Central memory CD4-positive, alpha-beta T cell (primary cell): ENCODE measurements at places on chromosomes 13 and 19.

DNA sequence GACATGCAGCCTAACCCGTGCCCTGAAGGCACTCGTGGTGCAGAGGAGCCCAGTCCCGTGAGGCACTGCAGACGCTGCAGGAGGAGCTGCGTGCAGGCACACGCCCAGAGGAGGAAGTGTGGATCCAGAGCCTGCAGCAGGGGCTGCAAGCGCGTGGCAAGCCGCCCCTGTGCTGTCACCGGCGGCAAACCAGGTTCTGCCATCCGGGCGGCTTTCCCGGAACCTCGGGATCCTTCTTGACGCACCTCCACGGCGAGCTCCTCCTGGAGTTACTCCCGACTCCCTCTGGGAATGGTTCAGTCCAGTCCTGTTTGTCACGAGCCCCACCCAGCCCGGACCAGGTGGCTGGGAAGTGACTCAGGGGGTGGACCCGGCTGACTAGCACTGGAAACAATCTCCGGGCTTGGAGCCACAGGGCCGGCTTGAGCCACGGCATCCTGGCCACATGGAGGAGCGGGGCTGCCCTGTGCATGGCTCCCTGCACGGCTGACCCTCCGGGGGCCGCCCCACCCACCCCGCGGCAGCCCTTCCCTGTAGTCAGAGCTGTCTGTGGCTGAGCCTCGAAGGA, 10.2 kb downstream of the DPP9 start:
- no peak for DNase-seq

DNA sequence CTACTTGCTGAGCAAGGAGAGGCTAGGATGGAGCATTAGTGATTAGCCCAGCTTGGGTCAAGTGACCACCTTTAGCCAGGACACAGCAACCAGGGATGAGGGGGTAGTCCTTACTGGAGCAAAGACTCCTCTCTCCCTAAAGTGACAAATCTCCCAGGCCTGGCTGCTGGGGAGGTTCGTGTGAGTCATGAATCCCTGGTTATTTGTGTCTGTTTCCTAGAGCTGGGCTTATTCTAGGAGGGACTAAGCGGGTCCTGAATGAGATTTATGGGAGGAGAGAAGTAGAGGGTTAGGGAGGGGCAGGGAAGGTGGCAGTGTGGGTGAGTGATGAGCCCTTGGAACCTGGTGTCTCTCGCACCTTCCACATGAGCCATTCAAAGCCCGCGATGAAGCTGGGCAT, 487.3 kb downstream of the TSHZ3 start:
- no peak for DNase-seq

GRCh38 chr13:31179754-31180153, 18.1 kb upstream of the HSPH1 start:
- no peak for DNase-seq

GRCh38 chr19:3024509-3024869, 4.6 kb downstream of the TLE2 start:
- no peak for DNase-seq

DNA sequence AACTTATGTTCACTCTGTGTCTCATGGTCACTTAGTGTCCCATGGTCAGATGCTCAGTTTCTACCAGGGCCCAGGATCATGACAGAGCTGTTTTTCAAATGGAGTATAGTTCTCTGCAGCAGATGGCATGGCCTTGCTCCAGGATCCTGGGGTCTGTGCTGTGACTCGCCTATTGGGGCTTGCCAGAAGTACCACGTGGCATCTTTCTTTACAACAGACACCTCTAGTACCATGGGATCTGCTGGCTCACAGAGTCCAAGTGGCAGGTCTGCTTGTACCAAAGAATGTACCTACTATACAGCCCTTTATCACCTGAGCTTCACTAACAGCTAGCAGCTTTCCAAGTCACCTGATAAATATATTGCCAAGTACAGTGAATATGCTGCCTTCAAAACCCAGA, 6.0 kb upstream of the RNF6 start:
- no peak for DNase-seq

DNA sequence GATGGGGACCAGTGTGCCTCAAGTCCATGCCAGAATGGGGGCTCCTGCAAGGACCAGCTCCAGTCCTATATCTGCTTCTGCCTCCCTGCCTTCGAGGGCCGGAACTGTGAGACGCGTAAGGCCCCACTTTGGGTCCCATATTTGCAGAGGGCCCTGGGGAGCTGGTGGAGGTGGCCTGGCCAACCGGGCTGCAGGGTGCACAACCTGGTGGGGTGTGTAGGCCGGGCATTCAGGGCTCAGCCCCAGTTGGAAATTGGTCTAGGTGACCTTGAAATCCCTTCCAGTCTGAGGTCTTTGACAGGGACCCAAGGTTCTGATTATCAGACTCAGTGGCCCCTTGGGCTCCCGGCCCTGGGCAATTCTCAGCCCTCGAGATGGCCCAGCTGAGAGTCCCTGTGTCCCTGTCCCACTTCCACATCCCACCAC, 8.3 kb downstream of the F7 start:
- no peak for DNase-seq

GRCh38 chr19:45152504-45153338, 8.1 kb downstream of the NKPD1 start:
- peak; percentile 54 for DNase-seq

GRCh38 chr19:46717716-46718143, 816 bp upstream of the PRKD2 start:
- DNase-seq, result no peak

- DNase-seq, result no peak
These were observed 64.8 kb downstream of the MLLT1 start for GRCh38 chr19:6214881-6215541.

DNA sequence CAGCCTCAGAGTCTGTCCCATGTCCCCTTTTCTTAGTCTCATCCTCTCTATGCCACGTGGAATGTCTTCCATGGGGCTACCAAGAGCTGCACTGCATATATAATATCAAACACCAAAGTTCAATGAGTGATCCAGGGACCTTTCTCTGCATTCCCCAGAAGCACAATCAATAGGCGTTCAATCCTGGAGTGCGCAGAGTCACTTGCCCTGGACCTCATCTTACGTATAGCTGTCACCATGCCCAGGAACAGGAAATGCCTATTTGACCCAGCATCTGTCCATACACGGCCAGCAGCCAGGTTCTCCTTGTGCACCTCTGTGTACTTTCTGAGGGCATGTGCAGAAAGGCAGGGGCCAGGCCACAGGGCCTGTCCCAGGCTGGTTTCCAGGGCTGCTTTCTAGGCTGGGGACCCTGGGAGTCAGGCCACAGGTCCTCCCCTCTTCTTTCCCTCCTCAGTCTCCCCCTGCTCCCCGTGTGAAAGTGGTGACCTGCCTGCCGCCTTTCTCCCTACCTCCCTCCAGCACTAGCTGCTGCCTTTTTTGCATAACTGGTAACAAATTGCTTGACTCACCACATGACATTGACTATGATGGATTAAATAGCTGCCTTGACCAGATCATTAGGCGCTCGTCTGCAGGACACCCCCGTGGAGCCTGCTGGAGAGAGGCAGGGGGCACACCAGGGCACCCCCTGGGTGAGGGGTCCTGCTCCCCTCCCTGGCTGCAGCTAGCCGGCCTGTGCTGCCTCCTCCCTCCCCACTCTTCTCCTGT, 222.0 kb downstream of the ZNF536 start:
- no peak for DNase-seq

DNA sequence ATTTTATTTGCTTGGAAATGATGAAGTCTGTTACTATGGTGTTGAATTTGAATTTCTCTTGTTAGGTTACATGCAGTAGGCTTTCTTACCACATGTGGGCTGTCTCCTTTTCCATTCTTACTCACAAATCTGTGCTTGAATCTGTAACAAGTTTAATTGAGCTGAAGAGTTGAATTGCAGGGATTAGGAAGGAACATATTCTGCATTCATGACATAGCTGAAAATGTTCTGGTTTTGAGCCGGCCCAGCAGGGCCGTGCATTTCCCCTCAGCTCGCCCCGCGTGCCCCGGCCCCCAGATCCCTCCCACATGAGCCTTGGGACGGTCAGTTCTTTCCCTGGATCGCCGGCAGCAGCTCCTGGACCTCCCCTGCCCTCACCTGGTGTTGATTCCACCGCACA, 28.1 kb downstream of the TFDP1 start:
- no peak for DNase-seq

GRCh38 chr13:35797244-35797643, 320.8 kb upstream of the MAB21L1 start:
- DNase-seq, result no peak
